ENCODE measurements at places on chromosomes 4 and X.
A peak's percentile ranks its signal among the peaks of the same experiment; 100 is the strongest.

GRCh38 chr4:48189731-48190130, 55.7 kb upstream of the TXK start:
- DNase-seq: no peak

DNA sequence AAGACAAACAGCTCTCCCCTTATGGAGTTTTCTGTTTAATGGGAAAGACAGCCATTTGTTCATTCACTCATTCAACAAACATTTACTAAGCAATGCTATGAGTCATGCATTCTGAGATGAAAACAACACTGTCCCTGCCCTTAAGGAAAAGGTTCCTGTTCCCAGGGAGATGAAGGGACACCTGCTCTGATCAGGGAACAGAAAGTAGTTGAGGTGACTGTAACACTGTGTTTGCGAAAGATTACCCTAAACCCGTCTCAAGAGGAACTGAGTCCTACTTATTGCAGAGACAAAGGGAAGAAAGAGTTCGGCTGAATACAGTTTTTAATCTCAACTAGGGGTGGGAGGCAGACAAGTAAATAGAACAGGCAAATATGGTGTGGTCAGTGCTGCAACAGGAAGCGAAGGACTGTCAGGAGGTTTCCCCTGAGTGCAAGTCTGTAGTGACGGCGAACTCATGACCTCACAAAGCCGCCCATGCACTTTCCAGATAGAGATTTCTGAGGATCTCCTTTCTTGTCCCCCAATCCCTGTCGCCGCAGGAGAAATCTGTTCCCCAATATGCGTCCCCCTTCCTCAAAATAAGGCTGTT, 712 bp downstream of the STX18 start:
- DNase-seq: peak; percentile 68

GRCh38 chr4:3036131-3036952, 38.0 kb downstream of the HTT-AS start:
- no peak for DNase-seq

DNA sequence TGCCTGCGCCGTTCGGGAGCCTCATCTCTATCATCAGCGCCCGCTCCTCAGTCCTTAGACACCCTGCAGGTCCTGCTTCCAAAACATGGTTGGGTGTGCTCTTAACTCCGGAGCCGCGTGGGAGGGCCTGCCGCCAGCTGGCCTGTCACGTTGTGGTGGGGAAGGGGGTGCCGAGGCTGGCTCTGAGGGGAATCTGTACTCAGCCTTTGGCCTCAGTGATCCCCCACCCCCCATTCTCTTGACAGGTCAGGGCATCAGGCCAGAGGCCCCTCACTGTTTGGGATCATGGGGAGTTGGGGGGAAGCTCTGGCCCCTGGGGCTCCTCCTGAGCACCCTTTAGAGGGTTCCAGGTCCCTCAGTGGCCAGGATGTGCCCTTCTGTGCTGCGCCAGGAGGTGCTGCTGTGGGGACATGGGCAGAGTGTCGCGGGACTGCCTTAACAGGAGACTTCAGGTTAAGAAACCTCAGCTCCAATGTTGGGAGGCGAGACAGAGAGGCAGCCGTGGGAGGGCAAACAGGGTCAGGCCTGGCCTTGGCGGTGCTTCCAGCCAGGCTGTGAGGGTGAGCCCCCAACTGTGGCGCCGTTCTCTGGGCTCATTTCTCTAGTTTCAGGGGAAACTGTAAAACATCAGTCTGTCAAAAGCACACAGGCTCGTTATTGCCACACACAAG, 33.5 kb downstream of the TRMT44 start:
- DNase-seq: no peak

- DNase-seq: no peak
These were observed 31.0 kb upstream of the STX18 start for GRCh38 chr4:4572821-4573220.

DNA sequence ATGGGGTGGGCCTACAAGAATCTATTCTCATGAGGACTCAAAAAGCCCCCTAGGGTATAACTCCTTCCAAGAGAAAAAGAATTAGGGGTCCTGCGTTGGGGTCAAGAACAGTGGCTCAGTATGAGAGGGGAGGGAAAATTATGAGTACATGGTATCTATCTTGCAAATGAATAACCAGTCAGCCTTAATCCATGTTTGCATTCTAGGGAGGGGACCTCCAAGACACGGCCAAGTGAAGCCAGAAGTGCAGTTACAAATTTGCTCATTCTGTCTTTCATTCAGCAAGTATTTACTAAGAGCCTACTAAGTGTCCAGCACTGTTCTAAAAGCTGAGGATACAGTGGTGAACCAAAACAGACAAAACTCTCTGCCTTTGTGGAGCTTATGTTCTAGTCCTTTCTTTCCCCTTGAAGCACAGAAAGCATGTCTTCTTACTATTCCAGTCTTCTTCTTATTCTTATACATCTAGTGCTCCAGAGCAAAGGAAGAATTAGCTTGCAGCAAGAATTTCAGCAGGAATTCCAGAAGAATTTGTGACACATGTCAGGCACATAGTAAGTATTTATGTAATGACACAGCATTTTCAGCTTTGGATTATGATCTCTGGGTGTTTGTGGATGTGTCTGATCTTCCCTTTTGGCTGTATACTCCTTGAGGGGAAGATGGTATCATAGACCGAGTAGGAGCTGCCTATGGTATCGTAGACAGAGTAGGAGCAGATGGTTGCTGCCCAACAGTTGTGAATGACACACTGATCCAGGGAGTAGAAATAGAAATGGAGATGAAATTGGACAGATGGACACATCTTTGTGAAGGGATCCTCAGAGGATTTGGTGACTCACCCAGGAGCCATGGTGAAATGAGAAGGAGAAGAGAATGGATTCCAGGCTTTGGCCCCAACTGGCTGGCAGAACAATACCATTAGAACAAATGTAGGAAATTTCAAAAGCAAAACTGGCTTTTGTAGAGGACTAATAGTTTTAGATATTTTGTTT, 75.9 kb downstream of the COQ2 start:
- DNase-seq: no peak

DNA sequence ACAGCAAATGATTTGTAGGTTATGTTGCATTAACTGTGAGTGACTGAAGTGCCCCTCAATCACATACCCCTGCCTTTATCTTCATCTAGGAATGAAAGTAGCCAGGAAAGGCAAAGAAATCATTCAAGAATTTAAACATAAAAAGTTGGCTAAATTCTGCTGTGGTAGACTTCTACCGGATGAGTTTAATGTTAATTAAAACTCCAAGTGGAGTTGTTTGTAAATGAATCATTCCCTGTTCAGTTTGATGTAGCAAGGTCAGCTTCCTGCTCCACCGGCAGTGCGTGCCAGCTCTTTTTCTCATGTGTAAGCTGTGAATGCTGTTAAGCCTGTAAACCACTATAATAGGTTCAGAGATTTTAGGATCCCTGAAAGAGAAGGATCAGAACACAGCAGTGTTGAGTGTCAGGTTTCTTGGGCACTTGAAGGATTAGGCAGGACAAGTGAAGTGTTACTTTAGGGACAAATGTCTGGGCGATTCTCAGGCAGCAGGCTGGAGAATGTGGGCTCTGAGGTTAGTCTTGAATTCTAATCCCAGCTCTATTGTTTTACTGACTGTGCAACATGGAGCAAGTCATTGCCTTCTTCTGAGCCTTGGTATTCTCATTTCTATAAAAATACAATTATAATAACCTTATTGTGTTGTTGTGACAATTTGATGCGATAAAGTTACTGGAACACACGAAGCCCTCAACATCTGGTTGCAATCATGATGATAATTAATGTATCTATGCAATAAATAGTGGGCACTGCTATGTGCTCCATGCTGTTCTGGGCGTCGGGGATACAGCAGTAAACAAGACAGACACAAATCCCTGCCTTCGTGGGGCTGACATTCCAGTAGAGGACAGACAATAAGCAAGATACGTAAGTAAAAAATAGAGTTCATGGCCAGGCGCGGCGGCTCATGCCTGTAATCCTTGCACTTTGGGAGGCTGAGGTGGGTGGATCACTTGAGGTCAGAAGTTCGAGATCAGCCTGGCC, 112.0 kb downstream of the SHROOM3 start:
- no peak for DNase-seq

DNA sequence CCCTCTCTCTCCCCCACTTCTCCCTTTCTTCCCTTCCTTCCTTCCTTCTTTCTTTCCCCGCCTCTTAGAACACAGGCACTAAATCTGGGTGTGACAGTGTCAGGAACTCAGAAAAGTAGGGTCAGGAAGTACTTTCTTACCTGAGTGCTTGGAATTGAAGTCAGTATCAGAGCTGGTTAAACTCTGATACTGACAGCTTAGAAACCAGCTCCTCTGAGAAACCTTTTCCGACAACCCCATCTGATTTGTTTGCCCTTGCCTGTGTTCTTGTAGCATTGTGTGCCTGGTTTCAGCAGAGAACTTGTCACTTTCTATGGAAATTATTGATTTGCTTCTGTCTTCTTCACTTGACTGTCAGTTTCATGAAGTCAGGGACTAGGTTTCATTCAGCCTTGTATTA, 113.9 kb downstream of the AASDH start:
- no peak for DNase-seq

DNA sequence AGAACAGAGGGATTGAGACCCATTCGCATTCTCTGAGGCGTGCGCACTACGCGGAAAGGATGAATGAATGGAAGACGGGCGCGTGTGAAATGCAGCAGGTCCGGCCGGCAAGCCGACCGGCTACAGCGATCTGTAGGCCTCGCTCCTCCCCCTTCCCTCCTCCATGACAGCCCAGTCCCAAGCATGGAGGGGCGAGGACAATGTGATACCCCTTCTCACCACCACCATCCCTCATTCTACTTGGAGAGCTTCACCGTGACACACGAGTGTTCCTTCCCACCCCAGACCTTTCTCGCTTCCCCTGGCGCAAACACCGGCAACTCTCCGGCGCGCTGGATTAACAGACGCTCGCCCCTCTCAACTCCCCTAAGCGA, 815 bp downstream of the EIF4E start:
- peak; percentile 97 for DNase-seq

DNA sequence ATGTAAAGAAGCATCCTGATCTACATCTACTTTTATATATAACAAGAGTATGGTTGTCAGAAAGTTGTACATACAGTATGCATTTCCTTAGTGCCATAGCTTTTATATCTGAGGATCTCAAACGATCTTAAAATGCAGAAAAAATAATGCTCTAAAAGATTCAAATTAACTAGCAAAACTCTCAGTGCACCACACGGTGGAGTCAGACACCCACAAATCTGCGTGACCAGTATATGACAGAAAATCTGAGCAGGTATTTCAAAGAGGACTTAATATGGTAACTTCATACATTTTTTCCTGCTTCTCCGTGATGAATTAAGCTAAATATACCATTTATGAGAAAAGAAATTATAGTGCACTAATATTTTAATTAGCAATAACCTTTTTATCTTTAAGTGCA, 803.0 kb downstream of the DMD start:
- DNase-seq: peak; percentile 1

- DNase-seq: peak; percentile 34
These were observed 12.2 kb downstream of the SMPX start for GRCh38 chrX:21745756-21746155.

GRCh38 chr4:174709526-174709925, 119.5 kb downstream of the GLRA3 start:
- no peak for DNase-seq

GRCh38 chrX:68417651-68418050, 15.6 kb downstream of the OPHN1 start:
- no peak for DNase-seq

- DNase-seq: no peak
These were observed 124.2 kb upstream of the SLC4A4 start for GRCh38 chr4:71214578-71214977.

DNA sequence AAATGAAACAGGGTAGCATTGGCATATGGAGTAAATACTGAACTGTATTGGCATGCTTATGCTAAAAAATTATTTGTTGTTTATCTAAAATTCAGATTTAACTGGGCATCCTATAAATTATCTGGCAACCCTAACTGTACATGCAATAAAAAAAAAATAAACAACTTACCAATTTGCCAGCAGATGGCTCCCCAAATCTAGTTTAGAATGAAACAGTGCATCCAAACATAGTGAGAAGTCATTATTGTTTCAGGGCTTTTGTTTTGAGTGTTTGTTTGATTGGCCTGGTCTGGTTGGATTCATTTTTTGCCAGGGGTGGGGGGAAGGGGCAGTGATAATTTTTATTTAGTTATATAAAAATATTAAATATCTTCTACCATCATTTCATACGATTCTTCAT, 12.8 kb upstream of the NSUN7 start:
- peak; percentile 66 for DNase-seq

GRCh38 chrX:50107470-50107869, 93.3 kb downstream of the AKAP4 start:
- no peak for DNase-seq

GRCh38 chrX:8738588-8739189, 6.8 kb upstream of the ANOS1 start:
- DNase-seq: peak; percentile 67

DNA sequence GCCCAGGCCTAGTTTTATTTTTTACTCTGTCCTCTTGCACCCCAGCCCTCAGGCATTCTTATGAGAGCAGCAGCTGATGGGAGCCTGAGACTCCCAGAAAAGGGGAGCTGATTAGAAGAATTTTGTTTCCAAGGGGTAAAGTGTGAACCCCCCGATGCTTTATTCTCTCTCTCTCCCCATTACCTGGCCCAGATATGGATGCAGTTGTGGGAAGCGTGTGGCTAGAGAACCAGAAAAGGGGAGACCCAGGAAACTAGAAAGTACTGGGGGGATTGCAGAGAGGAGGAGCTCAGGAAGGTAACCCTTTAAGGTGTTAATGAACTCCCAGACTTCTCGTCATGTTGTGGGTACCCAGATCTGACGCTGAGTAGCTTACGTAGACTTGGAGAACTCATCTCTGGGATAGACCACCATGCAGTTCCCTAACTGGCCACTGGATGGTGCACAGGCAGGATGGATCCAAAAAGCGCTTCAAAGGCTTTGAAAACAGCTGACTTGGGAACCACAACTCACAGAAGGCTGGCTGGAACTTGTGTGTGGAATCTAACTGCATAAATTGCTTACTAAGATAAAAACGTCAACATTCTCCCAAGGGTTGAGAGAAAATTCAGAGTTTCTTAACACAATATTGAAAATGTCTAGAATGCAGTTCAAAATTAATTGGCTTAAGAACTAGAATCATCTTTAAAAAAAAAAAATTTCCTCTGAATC, 64.7 kb downstream of the TBC1D14 start:
- DNase-seq: peak; percentile 92

DNA sequence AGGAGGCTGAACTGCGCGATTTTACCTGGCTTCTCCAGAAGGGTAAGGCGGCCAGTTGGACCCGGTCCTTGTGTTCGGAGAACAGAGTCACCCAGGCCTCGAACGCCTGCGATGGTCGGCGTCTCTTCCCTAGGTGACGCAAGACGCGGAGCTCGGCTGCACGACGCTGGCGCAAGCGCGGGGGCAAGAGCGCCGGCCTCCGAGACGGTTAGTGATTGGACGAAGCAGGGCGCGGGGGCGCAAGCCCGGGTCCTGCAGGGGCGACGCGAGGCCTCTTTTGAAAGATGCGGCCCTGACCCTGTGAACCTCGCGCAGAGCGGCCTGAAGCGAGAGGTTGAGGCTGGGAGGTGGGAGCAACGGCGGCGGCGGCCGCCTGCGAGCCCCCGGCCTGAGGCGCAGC, 428 bp downstream of the ADAD1 start:
- DNase-seq: no peak

DNA sequence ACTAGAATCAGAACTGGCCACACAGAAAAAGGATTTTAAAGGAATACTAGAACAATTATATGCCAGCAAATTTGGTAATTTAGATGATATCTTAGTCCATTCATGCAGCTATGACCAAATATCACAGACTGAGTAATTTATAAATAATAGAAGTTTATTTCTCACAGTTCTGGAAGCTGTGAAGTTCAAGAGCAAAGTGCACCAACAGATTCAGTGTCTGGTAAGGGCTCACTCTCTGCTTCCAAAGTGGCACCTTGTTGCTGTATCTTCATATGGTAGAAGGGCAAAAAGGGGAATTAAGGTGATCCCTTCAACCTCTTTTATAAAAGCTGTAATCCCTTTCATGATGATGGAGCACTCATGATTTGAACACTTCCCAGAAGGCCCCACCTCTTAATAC, 20.3 kb downstream of the TNIP2 start:
- no peak for DNase-seq

Data from hematopoietic multipotent progenitor cell treated with erythropoietin and hydrocortisone succinate and interleukin-3 and kit ligand, for 6 days (in vitro differentiated cells).